ENCODE measurements at places on chromosomes 3 and 15.
A peak's percentile ranks its signal among the peaks of the same experiment; 100 is the strongest.

DNA sequence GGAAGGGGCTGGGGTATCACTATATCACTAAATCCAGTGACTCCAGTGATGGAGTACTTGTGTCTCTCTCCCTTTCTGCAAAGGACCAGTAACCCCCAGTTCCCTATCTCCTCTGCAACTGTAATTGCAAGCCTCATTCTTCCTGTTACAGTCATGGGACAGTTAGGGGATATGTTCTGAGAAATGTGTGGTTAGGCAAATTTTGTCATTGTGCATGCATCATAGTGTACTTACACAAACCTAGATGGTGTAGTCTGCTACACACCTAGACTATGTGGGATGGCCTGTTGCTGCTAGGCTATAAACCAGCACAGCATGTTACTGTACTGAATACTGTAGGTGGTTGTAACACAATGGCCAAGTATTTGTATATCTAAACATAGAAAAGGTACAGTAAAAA is 2.2 kb downstream of the VPS8 start:
- DNase-seq: no peak

GRCh38 chr3:195247086-195247862 is 23.7 kb downstream of the XXYLT1 start:
- DNase-seq: no peak

DNA sequence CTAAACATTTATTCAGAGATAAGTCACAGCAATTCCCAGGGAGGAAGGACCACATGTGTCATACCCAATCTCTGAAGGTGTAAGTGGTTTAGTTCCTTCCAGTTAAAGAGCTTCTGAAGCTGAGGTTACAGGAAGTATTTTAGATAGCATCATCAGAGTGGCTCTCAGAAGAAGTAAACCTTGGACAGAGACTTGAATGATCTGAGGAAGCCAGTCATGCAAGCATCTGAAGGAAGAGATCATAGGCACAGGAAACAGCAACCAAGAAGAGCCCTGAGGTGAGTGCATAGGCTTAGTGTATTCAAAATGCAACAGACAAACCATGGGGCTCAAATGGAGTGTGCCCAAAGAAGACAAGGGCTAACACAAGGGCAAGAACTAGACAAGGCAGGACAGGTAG is 210.3 kb downstream of the ULK4 start:
- no peak for DNase-seq

DNA sequence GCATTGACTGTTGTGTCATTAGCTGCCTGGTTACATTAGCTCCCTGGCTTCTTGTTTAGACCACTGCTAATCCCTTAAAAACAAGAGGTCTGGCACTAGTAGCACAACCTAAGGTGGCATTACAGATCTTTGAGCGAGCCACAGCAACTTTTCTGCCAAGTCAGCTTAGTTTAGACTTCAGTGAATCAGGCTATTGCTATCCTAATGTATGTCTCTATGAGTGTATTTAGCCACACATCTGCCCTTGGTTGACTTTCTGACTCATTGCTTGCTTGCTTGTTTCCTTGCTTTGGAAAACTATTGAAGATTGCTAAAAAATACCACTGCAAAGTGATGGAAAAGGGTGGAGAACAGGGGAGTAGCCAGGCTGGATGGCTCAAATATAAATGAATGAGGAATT is 50.2 kb downstream of the CHP1 start:
- no peak for DNase-seq

DNA sequence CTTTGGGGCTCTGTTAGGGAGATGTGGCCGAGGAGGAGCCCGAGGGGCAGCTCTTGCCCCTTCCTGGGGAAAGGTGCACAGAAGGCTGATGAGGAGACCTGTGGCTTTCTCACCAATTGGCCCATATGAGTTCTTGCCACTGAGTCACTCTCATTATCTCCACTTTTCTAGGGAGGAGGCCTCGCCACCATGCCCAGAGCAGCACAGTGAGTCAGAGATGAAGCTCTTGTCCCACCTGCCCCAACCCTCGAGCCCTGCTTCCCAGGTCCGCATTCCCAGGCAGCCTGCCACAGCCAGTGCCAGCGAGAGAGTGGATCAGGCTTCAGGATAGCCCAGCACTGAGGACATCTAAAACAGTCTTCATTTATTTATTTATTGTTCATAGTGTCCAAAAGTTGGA is 53.5 kb downstream of the AMOTL2 start:
- DNase-seq: no peak

- DNase-seq: peak; percentile 47
Observed at GRCh38 chr3:129439226-129439816, 427 bp downstream of the MBD4 start.

DNA sequence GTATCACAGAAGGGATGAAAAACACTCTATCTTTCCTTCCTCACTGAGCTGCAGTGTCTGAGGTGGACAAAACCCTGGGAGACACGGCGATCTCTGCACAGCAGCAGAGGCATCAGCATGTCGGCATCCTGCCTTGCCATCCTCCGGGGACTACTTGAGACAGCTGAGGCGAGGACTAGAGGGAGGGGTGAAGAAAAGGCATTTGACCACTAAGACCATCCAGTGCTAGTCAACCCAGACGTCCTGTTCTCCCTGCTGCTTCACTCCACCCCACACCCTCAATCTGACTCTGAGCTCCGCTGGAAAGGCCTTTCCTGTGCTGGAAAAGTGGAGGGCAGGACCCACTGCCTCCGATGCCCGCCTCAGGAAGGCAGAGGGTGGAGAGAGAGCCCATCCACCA is 67.3 kb downstream of the VGLL4 start:
- DNase-seq: no peak

- no peak for DNase-seq
Observed at GRCh38 chr15:58929891-58930416, 3.5 kb downstream of the SLTM start.

GRCh38 chr15:51048308-51048707 is 46.4 kb downstream of the TNFAIP8L3 start:
- no peak for DNase-seq

DNA sequence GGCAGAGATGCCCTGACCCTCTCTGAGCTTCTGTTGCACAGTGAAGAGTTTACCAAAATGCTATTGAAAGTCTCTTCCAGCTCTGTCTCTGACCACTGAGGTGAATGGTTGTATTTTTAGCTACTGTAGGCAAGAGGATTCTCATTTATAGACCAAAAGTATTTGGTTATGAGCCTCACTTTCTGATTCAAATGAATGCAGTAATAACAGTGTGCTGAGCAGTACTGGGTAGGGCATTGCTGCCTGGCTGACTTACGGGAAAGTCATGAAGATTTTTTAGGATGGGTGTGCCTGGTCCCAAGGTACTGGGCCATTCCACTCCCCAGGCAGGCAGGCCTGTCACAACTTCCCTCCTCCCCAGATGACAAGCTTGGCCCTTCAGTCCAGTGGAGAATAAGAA is 15.5 kb downstream of the PLA1A start:
- no peak for DNase-seq

GRCh38 chr3:41075975-41076374 is 123.3 kb upstream of the CTNNB1 start:
- no peak for DNase-seq

DNA sequence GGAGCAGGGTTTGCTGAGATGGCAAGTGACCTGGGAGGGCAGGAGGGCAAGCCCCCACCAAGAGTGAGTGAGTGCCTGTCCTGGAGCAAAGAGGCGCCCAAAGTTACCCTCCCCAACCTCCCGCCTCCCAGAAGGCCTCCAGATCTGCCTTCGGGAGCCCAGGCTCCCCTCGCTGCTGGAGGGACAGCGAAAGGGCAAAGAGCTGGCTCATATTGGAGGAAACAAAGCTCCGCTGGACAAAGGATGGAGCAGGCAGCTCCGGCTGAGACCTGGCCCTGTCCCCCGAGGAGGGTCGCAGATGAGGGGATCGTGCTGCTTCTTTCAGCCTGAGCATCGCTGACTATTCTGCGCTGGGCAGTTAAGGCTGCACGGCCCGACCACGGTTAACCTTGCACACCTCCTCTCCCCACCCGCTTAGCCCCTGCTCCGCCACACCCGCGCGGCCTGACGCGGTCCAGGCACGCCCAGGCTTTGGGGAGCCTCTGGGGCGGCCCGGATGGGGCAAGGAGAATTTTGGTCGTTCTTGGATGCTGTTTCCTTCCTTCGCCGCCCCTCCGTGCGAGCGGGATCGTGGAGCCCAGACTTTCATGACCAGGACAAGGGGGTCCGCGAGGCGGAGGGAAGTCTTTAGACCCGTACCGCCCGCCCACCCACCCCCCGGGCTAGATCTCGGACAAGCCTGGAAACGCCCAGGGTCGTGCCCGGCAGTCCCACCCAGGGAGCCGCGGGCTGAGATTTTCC is 651 bp downstream of the PLCD1 start:
- no peak for DNase-seq

GRCh38 chr15:98873441-98874218 is 134.0 kb downstream of the PGPEP1L start:
- DNase-seq: no peak

DNA sequence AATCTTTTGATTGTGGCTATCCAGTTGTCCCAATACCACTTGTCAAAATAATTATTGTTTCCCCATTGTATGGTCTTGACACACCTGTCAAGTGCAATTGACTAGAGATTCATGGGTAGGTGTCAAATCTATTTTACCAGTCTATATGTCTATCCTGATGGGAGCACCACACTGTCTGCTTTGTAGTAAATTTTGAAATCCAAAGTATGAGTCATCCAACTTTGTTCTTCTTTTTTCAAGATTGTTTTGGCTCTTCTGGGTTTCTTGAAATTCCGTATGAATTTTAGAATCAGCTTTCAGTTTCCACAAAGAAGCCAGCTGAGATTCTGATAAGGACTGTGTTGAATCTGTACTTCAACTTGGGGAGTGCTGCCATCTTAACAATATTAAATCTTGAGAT is 71.9 kb downstream of the CSNK1G1 start:
- no peak for DNase-seq

DNA sequence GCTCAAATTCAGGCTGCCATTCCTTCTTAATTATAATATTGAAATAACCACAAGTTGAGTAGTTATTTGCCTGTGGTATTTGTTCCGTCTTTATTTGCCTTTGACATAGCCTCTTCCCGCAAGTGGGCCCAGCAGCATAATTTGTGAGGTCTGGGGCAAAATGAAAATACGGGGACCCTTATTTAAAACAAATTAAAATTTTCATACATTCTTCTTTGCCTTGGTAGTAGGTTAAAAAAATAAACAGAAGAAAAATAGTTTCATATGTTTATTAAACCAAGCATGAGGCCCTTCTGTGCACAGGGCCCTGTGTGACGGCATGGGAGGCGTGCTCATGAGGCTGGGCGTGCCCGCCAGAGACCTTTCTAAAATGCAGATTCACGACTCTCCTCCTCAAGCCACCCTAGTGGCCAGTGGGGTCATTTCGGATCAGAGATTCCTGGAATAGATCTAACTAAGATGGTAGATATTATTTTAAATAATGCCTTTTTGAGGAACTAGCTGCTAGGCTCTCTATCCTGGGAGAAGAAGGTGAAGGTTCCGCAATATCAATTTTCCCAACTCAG is 35.4 kb downstream of the MASP1 start:
- DNase-seq: no peak

GRCh38 chr15:86659724-86660411 is 580.2 kb downstream of the AGBL1 start:
- DNase-seq: no peak

DNA sequence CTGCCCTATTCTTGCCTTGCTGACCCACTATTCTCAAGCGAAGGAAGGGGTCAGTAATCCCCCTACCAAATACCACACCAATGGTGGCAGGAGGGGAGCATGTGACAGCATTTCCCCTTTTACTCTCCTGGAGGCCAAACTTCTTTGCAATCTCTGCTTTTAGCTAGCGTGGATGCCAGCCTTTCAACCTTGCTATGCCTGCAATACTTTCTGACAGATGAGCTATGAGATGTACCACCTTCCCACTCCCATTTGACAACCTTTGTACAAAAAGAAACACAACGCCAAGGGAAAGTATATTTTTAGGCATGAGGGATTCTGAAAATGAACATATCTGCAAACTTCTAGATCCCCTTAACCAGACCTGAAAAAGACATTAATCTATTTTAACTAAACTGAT is 302.1 kb downstream of the FHIT start:
- DNase-seq: no peak

GRCh38 chr3:123798550-123798949 is 85.6 kb downstream of the MYLK start:
- DNase-seq: no peak

GRCh38 chr3:7428206-7428718 is 567.3 kb downstream of the GRM7 start:
- no peak for DNase-seq

- DNase-seq: no peak
Observed at GRCh38 chr15:66198757-66199156, 54.8 kb downstream of the MEGF11 start.

DNA sequence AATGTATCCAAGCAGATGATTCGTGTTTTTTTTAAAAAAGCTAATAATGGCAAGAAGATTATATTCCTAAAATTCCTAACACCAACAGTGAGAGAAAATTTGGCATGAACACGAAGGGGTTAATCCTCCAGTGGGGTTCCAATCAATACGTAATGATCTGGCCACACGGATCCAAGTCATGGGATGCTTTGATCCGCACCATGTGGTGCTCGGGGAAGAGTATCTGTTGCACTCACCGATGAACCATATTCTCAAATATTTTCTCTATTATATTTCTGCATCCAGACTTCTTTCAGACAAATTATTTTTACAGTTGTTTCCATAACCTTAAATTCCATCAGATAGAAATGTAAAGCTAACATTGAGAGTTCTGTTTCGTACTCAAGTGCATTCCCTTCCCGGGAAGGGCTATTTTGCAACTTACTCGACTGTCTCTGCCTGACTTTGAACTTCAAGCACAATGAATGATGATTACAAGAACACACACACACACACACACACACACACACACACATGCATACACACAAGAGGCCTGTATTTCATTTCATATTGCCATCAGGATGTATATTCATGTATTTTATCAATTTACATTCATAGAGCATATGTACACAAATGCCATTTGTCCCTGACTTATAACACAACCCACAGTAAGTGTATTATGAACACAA is 567.2 kb downstream of the FOXP1 start:
- DNase-seq: no peak

- DNase-seq: no peak
Observed at GRCh38 chr3:170656284-170656683, 70.4 kb upstream of the SLC7A14 start.

GRCh38 chr15:81292523-81293001 is 31.4 kb downstream of the STARD5 start:
- peak; percentile 39 for DNase-seq

GRCh38 chr3:23331141-23331935 is 128.2 kb downstream of the UBE2E2 start:
- no peak for DNase-seq

DNA sequence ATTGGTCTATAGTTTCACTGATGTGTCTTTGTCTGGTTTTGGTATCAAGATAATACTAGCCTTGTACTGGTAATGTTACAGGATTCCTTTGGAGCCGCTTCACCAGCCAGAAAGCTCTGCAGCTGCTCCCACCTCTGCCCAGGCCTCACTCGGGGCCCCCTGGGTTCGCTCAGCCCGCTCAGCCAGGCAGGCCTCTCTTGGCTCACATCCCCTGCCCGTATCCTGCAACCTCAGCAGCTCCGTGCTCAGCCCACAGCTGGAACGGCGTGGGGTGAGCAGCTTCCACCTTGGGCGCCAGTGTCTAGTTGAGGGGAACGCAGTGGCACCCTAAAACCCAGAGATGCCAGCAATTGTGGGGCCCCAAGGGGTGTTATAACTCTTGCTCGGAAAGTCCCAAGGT is 429.7 kb upstream of the ROBO2 start:
- DNase-seq: no peak
